ENCODE measurements at places on chromosomes 16 and 17.

DNA sequence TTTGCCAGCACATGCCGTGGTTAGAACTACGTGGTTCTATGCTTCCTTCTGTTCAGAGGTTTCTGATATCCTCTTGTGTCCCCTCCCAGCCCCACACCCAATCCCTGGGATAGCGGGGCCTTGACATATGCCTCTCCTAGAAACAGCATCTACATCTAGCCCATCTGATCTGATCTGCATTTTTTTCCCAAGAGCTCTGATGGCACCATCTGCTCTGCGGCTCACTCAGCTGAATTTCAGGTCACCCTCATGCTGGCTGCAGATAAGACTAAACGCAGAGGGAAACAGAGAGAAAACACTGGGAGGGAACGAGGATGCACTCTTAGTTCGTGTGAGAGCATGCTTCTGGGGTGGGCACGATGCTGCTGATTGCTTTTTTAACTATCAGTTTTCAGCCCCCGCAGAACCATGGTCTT lies 10.7 kb downstream of the WIPI1 start:
- DNase-seq, result no peak

- DNase-seq, result no peak
Measured at GRCh38 chr17:77315551-77316190, 174.9 kb downstream of the SEC14L1 start.

GRCh38 chr16:13999895-14000425 lies 71.2 kb upstream of the MRTFB start:
- no peak for DNase-seq

GRCh38 chr16:71676236-71676635 lies 48.3 kb downstream of the PHLPP2 start:
- no peak for DNase-seq

- DNase-seq, result no peak
Measured at GRCh38 chr16:23354246-23354645, 52.1 kb downstream of the SCNN1B start.

DNA sequence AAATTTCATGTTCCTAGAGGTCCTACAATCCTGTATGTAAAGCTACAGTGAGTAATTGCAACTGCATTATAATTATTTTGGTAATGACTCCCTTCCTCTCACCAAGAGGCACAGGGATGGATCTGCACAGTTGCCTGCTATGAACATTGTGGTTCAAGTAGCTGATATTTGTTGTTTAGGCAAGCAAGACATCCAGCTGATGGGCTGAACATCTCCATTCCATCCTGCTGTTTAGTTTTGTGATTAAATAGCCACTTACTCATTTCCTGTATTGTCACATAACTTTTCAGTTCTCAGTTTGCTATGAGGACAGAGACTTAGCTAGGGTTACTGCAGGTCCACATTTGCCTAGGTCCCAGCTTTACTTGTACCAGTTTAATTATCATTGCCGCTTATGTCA lies 181.2 kb upstream of the TBX2 start:
- no peak for DNase-seq

DNA sequence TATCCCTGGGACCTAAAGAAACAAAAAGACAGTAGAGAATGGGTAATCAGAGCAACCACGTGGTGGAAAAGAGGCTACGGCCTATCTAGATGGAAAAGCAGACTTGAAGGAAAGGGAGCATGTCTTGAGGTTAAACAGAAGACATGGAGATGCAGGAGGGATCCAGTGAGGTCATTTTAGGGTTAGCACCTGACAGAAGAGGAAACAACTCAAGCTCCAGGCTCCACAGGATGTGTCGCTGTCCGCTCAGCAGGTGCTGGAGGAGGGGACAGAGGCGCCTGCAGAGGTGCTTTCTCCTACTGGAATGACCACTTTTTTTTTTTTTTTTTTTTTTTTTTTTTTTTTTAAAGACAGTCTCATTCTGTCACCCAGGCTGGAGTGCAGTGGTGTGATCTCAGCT lies 47.5 kb upstream of the CLEC3A start:
- no peak for DNase-seq

DNA sequence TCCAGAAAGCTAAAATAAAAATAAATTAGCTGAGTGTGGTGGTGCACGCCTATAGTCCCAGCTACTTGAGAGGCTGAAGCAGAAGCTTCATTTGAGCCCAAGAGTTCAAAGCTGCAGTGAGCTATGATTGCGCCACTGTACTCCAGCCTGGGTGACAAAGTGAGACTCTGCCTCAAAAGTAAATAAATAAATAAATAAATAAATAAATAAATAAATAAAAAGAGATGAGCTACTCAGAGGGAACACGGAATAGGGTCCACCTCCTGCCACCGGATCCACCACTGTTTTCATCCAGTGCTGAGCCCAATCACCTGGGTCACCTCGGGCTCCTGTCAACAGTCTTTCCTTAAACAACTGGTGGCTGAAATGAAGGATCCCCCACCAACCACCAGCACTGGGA lies 6.7 kb upstream of the DPEP3 start:
- DNase-seq, result no peak
